ENCODE measurements at places on chromosomes 5 and 9.

DNA sequence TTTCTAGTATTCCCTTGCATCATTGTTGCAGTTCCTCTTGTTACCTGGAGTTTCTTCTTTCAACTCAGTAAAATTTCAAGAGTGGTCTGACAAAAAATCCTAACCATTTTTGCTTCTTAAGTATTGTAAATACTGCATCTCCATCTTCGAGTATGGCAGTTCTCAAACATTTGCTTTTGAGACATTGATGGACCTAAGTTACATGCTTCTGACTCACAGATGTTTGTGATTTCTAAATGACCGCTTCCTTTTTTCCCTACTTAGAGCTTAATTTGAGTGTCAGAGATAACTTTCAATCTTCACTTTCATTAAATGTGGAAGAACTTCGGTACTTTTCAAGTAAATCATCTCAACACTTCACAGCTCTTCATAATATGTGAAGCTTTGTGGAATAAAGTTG lies 4.2 kb downstream of the UHRF2 start:
- DNase-seq, result no peak

DNA sequence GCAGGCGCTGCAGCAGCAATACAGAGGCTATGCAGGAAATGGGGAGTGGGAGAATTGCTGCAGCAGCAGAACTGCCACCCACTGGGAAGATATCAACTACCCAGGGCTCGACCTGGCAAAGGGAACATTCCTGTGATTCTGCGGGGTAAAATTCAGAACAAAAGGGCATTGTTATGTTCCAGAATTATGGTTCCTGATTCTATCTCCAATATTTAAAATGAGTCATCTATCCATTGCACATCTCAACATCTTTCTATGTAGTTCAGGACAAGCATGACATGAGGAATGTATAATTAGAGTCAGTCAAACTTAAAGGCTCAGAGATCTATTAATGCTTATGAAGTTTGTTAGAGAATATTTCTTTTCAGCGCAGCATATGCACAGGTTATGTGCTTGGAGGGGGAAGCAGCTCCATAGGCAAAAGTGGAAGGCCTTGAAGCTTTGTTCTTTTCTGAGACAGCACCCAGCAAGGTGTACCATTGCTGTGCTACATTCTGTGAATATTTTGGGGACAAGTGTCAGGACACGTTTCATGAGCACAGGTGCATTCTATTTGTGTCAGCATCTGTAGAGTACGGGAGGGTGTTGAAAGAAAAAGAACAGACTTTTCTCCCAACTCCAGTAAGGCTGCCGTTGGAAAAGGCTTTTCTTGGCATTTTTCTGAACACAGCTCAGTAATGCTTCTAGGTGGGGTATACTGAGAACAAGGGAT lies 395.6 kb upstream of the MPDZ start:
- DNase-seq, result no peak

DNA sequence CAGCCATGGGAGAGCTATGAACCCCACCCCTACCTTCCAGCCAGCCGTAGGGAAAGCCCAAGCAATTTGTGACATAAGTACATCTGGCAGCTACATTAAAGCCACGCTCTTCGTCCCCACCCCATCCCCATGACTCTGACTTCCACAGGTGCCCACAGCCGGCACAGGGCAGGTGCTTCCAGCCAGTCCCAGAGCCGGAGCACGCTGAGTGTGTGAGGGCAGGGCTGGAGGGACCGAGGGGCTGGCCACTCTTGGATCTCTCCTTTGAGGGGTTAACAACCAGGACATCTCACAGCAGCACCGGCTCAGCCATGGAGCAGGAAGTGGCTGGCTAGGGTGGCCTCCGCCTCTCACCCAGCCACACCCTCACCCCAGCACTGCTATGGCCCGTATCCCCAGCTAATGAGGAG lies 2.4 kb upstream of the FAM78A start:
- DNase-seq, result no peak

GRCh38 chr5:73229271-73229670 lies 56.3 kb downstream of the TMEM174 start:
- no peak for DNase-seq

DNA sequence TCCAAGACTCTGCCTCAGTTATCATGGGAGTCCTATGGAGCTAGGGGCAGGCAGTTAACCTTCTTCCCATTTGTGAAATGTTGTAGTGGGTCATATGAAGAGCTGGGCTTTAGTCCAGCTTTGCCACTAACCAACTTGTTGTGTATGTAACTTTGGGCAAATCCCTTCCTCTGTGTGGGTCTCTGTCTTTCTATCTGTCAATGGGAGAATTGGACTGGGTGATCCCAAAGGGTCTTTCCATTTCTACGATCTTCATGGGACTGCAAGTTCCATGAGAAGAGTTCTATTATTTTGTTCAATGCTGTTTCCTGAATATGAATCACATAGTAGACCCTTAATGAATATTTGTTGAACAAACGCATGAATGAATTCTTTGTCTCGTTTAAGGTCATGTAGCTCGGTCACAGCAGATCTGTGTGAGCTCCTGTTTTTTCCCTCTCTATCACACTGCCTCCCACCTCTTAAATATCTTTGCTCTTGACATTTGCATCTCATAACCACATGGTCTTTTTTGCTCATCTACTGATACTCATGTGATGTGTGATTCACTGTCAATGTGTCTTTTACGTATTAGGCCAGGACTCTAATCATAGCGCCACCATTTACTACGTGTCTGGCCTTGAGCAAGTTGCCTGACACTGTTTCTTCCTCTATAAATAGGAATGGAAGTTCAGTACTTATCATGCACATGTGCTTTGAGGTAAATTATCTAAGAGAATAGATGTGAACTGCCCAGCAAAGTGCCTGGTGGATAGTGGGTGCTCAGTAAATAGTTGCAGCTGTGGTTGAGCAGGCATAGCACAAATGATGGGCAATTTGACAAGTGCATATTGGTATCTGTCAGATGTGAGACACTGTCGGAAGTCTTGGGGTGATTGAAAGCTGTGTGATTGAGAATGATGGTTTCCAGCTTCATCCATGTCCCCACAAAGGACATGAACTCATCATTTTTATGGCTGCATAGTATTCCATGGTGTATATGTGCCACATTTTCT lies 37.4 kb downstream of the PTTG1 start:
- no peak for DNase-seq

All from SK-N-DZ (cell line).